ENCODE measurements at places on chromosomes 11 and 22. TPM values are rescaled to one million over a fixed set of nuclear protein-coding genes. Genes with fewer than 3 reads are reported as not detected.

Gene GPR83
- 4.0 TPM for polyA plus RNA-seq

Gene OR5A2
- polyA plus RNA-seq = 0.05 TPM

Gene SCGB1A1
- polyA plus RNA-seq = 0.69 TPM

Gene GAS2
- 3.3 TPM for polyA plus RNA-seq

Gene PKP3
- 0.77 TPM for polyA plus RNA-seq

Gene MS4A3
- not detected for polyA plus RNA-seq
